ENCODE measurements at places on chromosomes 16 and 17.
A peak's percentile ranks its signal among the peaks of the same experiment; 100 is the strongest.

- no peak for DNase-seq
These were observed 24.3 kb upstream of the MON1B start for GRCh38 chr16:77166726-77167125.

- no peak for DNase-seq
These were observed 35.1 kb upstream of the CREBBP start for GRCh38 chr16:3915426-3916260.

DNA sequence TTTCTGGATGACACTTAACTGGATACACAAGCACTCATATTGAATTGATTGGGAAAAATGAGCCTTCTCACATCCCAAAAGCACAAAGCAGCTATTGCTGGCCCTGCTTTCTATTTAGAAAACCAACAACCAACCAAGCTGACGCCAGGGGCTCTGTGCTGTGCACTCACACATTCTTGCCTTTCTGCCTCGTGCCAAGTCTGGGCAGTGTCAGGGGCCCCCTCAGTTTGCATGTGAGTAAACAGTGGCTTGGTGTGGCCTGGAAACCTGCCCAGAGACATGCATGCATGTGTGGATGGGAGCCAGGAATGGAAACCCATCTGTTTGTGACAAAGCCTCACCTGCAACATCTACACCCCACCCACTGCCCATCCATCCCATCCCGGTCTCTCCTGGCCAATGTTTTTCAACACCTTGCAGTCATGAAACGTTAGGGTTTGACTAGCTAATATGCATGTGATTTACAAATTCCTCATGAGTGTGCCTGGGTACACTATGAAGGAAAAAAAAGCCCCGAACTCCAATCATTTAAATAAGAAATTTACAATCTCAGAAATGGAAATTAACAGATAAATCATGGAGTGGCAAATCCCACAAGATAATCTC lies 20.4 kb downstream of the MIEF2 start:
- DNase-seq: peak; percentile 71

DNA sequence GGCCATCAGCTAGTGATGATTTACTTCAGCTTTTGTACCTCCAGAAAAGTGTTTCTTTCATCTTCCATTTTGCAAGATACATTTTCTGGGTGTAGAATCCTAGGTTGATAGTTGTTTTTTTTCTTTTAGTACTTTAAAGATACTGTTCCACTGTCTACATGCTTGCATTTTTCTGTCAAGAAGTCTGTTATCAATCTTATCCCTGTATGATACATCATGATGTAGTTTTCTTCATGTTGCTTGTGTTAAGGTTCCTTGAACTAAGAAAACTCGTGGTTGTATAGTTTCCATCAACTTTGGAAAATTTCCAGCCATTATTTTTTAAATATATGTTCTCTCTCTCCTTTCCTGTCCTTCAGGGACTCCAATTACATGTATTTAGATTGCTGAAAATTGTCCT lies 24.1 kb downstream of the DYNLL2 start:
- no peak for DNase-seq

GRCh38 chr16:15736529-15736928 lies 86.5 kb downstream of the NDE1 start:
- no peak for DNase-seq

DNA sequence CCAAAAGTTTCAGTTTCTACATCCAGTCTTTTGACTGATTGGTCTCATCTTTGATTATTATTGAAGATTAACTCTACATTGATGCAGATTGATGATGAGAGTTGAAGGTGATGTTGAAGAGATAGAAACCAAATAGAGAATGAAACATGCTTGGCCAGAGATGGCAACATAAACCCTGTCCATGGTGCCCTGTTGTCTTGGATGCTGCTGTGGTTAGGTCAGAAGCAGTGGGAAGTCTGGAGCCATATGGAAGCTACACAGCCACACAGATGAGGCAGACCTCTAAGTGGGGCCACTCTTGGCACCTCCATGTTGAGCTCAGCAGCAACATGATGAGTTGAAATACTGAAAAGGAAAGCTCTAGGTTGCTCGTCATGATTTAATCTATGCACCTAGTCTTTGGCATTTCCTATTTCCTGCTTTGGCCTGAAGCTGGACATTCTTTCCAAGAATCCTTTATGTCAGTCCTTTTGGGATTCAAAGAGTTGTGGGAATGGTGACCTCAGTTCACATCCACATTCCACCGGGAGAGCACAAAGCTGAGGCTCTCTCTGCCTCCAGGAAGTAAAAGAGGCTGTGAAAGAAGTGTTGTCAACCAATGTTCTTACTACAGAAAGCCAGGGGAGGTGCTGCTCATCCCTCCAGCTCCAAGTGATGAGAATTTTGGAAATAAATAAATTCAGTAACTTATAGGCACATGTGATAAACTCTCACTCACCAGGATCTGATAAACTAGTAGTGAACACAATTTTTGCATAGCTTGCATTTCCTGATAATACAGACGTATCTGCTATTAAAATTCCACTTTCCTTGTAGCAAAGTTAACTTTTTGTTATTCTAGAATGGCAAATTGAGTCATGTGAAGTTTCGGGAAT lies 127.7 kb upstream of the MAF start:
- no peak for DNase-seq

GRCh38 chr17:76957678-76958464 lies 89.7 kb downstream of the MGAT5B start:
- no peak for DNase-seq

GRCh38 chr17:47323382-47324223 lies at the start of gene EFCAB13:
Gene EFCAB13, plus strand, starts transcription at chr17:47323955. Its CDS starts 4,399 bp downstream, at chr17:47328354.
- DNase-seq: peak; percentile 34

DNA sequence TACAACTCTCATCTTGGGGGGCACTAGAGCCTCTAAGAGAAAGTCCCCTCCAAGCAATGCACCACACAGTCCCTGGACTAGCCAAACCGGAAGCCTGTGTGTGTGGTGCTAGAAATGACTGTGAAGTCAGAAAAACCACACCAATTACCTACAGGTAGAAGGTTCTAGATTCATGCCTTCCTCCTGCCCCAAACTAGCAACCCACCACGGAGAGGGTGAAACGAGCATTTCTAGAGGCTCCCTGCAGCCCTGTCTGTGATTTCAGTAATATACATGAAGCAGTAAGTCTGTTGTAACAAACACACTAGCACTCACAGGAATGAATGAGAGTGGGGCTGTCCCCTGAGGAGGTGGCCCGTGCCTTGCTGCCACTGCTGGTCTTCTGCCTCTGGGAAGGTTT lies 13.6 kb downstream of the ZFHX3 start:
- DNase-seq: no peak

- no peak for DNase-seq
These were observed 23.1 kb downstream of the DEF8 start for GRCh38 chr16:89971495-89972243.

DNA sequence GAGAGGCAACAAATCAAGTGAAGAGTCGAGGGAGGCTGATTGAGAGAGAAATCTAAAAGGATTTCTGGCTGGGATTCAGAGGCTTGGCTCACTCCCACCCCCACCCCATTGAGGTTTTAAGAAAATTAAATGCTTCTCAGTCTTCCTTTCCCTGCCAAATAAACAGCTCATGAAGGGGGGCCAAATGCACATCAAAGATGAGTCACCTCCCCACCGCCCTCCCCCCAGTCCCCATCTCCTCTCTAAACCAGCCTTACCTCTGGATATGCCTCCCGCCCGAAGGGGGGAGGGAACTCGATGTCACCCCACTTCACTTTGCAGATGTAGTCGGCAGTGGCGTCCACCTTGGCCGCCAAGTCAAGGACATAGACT lies 11.6 kb downstream of the ACLY start:
- DNase-seq: no peak

GRCh38 chr17:39194089-39194984 lies 3.1 kb downstream of the CACNB1 start:
- no peak for DNase-seq

DNA sequence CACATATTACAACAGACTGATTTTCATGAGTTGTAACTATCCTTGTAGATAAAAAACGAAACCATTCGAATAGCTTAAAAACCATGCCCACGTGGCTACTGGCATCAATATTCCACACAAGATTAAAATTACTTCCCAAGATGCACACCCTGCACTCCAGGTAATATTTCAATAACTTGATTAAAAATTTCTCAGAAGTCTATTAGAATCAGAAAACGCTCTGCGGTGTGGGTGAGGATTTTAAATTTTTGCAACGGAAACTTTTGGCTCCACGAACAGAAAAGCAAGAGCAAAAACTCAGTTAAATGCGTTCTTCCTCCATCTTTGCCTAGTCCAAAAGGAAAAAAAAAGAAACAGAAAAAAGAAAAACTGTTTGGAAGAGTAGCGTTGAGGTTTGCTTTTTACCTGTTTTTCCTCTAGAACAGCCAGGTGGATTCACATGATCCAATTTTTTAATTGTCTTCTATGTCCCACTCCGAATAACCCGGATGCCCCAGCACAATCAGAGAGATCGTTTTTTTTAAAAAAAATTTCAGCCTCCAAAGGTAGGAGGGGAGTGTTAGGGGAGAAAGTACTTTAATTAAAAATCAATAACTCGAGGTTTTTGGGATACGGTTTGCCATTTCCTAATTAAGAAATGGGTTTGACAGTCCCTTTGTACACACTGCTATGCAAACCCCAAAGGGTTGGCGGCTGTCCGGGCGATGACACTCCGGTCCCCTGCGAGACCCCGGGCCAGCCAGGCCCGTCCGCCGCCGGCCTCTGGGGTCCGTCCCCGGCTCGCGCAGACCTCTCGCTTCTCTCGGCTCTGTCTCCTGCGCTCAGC lies 708 bp upstream of the NFAT5 start:
- no peak for DNase-seq

DNA sequence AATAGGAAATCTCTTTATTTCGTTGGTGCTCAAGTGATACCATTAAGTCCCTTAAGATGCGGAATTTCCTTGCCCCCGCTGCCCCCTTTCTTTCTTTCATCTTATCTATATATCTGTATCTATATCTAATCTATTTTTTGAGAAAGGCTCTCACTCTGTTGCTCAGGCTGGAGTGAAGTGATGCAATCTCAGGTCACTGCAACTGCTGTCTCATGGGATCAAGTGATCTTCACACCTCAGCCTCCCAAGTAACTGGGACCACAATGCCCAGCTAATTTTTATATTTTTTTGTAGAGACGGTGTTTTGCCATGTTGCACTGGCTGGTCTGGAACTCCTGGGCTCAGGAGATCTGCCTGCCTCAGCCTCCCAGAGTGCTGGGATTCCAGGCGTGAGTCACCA lies 693.5 kb downstream of the WWOX start:
- no peak for DNase-seq

Data from NCI-H2029 treated with DMSO at 0.1 percent for 48 hours (cell line).